HT1080 (cell line): ENCODE measurements at places on chromosomes 3 and 15.

GRCh38 chr3:10530241-10530640 is 24.9 kb upstream of the ATP2B2 start:
- DNase-seq: no peak

- no peak for DNase-seq
These were observed 108.8 kb upstream of the HACD2 start for GRCh38 chr3:123693584-123694190.

DNA sequence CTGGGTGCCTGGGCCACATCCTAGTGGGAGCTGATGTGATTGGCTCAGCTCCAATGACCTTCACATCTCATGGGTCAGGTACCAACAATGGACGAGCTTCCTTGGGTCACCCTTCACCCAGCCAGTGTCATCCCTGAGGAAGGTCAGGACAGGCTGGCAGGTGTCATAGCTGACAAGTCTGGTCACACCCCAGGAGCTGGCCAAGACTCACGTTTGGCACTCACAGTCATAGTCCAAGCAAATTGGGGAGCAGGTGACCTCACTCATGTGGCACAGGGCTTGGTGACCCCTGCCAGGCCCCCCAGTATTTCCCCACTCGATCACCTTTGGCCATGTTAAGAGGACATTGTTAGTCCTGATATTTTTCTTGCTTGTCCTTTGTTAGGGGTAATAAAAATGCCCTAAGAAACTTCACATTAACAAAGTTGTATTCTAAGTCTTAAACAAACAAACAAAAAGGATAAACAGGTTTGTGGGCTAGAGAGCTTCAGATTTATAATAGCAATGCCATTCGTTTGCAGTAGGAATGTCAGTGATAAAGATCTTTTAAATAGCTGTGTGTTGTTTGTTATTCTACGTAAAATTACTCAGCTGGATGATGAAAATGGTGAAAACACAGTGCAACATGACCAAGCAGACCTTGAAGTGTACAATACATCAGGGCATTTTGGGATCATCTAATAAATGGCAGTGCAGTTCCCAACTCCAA is 79.5 kb upstream of the POMGNT2 start:
- no peak for DNase-seq

DNA sequence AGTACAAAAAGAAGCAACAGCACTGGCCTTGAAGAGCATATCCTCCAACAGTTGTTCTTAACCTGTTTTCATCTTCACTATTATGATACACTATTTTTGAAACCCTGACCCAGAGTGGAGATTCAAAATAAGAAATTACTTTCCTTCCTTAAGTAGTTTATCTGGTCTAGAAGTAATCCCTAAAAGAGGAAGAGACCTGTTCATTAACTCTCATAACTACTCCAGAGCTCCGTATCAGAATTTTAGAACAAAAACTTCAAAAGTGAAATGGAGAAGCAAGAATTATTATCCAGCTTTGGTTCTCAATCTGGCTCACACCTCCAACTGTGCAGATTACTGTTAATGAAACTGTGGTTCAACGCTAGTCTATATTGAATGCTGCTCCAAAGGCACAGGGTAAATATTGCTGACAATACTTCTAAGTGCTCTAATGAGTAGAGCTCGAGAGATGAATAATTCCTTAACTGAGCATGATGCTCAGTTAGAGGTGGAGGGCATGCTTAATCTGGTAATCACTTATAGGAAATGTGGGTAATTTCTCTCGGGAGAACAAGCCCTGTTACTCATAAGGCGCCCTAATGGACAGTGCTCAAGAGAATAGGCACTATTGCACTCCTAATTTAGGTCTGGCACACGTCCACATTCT is 5.2 kb downstream of the LCMT2 start:
- DNase-seq: no peak

DNA sequence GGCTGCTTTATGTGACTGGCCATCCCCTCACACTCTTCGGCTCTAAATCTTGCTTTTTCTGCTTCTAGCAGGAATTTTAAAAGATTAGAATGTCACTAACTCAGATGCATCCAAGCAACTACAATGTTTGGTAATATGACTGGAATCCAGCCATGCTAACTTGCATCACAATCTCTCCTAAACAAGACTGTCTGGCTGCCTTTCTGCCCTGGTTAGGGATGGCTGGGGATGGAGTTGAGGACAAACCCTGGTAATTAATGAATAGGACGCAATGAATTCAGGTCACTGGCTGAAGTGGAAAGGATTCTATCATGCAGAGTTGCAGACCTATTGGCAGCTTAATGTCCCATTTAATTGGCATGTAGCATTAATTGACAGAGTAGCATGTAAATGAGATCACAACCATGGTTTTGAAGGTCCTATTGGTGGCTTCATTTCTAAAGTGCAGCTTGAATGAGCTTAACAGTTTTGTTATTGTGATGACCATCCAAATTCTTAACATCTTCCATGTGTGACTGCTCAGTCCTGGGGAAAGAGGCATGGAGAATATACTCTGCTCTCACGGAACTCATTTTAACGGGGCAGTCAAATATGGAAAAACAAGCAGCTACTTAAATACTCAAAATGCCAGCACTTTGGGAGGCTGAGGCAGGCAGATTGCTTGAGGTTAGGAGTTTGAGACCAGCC is 21.7 kb downstream of the NMNAT3 start:
- DNase-seq: no peak

DNA sequence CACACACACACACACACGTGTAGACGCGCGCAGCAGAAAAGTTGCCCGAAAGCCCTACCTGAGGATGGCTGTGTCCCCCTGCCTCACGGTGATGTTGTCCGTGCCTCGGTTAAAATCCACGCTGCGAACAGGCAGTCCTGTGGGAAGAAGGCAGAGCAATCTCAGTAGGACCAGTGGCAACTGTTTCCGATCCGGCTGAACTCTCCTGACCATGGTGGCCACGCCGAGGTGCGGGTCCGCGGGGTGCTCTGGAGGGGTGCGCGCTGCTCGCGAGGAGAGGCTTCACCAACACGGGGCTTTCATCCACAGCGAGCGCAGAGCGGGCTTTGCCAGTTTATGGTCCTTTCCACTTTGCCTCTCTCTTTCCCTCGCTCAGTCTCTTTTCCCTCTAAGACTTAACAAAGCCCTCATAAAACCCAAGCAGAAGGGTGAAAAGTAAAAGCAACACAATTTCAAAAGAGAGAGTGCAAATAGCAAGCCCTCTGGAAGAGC is 422 bp downstream of the LSAMP start:
- no peak for DNase-seq

DNA sequence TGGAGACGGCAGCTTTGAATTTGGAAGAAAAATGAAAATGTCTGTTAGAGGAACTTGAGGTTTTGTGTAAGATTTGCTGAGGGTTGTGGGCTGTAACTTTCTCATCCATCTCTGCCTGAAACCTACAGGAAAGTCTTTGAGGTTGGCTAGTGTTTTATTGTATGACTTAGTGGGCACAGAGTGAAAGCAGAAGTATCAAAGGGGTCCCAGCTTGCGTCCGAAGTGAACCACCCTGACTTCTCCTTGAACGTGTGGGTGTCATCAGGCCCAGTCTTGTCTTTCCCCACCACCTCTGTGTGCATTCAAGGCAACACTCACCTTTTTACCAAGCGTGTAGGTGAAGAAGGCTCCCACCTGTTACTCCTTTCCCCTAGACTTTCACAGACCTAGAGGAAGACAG is 682.1 kb upstream of the CFAP20DC start:
- no peak for DNase-seq

GRCh38 chr3:9970020-9970652 is 16.5 kb downstream of the EMC3 start:
- DNase-seq: peak; percentile 63

GRCh38 chr3:71709908-71710511 is 15.2 kb downstream of the EIF4E3 start:
- no peak for DNase-seq

GRCh38 chr3:145531548-145531947 is 629.4 kb downstream of the PLOD2 start:
- no peak for DNase-seq

DNA sequence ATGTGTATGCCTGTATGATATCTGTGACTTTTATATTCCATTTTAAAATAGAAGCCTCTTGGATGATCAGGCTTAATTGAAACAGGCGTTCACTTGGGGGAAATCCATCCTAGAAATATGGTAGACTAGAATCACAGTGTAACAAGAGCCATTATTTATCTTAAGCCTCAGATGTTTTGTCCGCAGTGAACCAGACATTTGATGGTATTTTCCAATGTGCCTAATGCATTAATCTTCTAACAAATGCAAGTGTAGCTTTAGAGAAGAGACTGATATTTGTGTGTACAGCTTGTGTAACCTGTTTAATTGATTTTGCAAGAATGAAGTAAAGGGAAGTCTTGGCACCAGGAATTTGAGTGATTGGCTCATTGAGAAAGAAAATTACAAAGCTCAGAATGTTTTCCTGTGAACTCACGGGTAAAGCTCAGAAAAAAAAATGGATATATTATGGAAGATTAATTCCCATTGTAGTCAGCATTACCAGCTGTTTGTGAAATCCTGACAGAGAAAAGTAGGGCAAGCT is 155.7 kb downstream of the SV2B start:
- DNase-seq: no peak

GRCh38 chr3:24614359-24614758 is 119.7 kb upstream of the THRB start:
- no peak for DNase-seq

GRCh38 chr3:181716966-181717365 is 5.2 kb downstream of the SOX2 start:
- no peak for DNase-seq

- DNase-seq: peak; percentile 71
These were observed 14.3 kb downstream of the PPCDC start for GRCh38 chr15:75037685-75038084.

DNA sequence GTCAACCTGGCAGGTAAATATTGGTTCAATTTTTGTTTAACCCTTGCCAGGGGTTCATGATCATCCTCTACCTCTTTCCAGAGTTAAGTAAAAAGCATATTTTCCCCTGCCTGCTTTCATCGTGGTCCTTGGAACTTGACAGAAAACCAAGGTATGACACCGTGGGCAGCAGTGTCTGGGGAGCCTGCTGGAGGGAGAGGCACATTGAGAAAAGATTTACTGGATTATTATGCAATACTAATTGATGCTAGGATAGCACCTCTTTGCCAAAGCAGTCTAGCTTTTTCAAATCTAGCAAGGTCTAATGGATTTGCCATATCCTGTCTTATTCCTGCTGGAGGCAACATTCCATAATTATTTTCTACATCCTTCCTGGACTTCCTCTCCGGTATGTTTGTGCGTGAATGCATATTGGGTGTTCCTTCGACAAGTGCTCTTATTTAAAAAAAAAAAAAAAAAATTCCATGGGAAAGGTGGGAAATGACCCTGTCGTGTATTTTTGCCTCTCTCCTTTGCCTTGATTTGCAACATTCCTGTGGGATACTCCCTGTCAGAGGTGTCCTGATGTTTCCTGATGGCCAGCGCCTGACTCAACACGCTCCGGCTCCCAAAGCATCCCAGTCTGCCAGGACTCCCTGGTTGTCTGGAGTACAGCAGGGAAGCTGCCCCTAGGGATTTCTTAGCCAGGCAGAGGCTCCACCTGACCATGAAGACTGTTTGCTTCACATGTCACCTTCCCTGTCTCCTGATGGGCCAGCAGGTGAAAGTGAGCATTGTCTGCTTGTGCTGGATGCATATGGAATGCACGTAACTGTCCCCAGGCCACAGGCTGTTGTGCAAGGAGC is 6.3 kb downstream of the BHLHE40 start:
- peak; percentile 67 for DNase-seq

- peak; percentile 6 for DNase-seq
These were observed 57.5 kb downstream of the CADPS start for GRCh38 chr3:62817678-62818077.

DNA sequence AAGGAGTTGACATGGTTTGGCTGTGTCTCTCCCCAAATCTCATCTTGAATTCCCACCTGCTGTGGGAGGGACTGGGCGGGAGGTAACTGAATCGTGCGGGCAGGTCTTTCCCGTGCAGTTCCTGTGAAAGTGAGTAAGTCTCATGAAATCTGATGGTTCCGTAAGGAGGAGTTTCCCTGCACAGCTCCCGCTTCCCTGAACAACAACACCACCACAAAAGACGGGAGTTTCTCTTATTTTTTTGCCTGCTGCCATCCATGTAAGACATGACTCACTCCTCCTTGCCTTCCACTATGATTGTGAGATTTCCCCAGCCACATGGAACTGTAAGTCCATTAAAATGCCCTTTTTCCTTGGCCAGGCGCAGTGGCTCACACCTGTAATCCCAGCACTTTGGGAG is 22.7 kb downstream of the XXYLT1 start:
- DNase-seq: peak; percentile 48
